Stimulated activated CD8-positive, alpha-beta memory T cell treated with anti-CD3 and anti-CD28 coated beads, Interleukin-4, amount 100 ng/mL, for 4 hours (primary cell): ENCODE measurements at places on chromosomes 16 and 17.

GRCh38 chr17:40303009-40303657 is 5.8 kb upstream of the RARA start:
- no peak for DNase-seq

DNA sequence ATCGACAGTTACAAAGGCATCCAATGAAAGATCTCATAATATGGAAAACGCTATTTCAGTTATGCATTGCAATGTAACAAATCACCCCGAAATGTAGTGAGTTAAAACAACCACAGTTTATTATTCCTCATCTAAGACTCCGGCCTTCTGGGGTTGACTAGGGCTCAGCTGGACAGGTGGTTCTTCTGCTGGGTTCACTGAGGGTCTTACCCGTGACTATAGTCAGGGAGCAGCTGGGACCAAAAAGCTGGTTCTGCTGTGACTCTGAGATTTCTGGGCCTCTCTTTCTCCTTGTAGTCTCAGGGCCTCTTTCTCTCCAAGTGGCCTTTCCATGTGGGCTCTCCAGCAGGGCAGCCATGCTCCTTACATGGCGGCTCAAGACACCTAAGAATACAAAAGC is 196.0 kb downstream of the IRX3 start:
- no peak for DNase-seq

DNA sequence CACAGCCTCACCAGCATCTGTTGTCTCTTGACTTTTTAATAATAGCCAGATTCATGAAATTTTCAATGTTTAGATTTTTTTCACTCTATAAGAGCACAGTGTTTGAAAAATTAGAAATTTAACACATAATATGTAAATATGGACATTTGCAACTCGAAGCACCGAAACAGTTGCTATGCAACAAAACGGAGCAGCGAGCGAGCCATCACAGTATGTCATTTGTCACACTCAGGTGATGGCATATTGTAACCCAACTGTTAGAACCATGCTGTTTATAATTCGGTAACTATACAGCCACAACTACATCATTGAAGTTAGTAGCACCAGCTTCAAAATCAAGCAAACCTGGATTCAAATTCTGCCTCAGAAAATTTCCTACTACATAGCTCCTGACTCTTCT is 410.8 kb downstream of the NPIPA8 start:
- no peak for DNase-seq

- no peak for DNase-seq
Observed at GRCh38 chr17:62964506-62964905, 1.5 kb upstream of the TANC2 start.
